ENCODE measurements at places on chromosomes 11 and 22.

- no peak for DNase-seq
Measured at GRCh38 chr11:31768749-31769640, 42.1 kb downstream of the PAX6 start.

GRCh38 chr11:71204748-71205664 is 47.4 kb downstream of the SHANK2 start:
- no peak for DNase-seq

DNA sequence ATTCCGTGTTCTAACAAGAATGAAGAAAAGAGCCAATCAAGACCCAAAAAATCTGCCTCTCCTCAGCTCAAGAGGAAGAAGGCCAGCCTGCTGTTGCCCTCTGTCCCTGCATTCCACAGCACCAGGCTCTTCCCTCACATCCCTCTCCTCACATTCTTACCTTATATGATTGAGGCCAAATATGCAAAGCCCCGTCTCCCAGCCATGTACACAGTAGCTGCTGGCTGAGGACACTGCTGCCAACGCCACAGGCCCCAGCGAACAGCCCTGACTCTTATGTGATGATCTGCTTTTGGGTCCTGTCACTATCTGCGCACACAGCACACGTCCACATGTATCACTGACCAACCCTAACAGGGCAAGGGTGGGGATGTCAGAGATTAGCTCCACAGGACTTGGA is 60.2 kb downstream of the MICAL3 start:
- DNase-seq = no peak

DNA sequence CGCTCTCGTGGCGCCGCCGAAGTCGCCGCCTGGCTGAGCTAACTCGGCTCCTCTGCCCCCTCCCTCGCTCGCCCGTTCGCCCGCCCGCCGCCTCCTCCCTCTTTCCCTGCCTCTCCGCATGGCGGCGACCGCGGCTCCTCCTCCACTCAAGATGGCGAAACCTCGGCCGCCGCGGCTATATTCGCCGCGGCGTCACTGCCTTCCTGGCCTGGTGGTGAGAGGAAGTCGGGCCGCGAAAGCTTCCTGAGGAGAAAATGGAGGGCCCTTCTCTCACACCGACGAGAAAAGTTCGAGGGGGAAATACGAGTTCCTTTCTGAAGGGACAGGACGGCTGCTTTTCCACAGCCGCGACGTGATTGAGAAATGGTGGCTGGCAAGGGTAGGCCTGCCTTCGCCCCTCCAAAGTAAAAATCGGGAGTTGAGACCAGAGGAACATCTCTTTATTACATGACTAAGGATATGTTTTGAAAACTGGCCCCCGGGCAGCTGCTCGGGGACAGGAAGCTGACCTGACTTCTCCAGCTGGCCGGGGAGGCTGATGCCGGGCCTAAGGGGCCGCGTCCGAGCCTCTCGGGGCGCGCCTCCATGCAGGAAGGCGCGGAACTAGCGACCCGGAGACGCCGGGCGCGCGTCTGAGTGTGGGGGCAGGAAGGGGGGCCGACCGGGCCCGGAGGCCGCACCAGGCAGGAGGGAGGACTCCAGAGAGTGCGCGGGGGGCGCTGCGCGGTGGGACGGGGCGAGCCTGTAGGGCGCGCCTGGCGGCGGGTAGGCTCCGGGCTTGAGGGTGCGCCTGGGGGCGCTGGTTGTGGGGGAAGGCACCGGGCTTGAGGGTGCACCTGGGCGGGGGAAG is at the start of gene DDX6:
Gene DDX6 (minus strand): TSS at position 54 of the 850 bp plus-strand sequence. CDS start 4,913 bp downstream, outside the sequence.
- DNase-seq = peak; percentile 92

DNA sequence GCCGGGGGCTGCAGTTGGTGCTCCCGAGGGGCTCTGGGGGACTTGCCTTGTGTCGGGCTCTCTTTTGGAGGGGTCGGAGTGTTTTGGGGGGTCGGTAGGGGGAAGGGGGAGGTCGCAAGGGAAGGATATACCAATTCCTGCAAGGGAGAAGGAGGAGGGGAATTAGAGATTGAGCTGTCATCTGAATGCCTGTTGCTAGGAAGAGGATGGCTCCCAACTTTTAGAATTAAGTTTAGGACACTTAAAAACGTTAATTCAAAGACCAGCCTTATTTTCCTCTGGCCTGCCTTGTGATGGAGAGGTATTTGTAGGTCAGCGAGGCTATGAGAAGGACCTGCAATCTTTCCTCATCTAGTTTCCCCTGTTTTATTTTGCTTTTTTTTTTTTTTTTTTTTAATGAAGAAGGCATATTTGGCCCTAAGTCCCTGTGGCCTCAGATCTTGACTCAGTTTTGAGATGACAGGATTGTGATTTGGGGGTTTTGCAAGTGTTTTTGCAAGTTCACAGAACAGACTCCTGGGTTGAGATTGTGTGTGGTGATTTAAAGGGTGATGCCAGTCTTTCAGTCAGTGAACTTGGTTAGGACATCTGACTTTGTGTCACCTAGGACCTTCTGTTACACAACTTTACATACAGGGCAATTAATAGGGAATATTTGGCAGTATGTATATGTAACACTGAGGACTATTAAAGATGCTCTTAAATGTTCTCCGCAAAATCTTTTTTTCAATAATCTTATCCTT is 672 bp downstream of the TMEM135 start:
- no peak for DNase-seq

DNA sequence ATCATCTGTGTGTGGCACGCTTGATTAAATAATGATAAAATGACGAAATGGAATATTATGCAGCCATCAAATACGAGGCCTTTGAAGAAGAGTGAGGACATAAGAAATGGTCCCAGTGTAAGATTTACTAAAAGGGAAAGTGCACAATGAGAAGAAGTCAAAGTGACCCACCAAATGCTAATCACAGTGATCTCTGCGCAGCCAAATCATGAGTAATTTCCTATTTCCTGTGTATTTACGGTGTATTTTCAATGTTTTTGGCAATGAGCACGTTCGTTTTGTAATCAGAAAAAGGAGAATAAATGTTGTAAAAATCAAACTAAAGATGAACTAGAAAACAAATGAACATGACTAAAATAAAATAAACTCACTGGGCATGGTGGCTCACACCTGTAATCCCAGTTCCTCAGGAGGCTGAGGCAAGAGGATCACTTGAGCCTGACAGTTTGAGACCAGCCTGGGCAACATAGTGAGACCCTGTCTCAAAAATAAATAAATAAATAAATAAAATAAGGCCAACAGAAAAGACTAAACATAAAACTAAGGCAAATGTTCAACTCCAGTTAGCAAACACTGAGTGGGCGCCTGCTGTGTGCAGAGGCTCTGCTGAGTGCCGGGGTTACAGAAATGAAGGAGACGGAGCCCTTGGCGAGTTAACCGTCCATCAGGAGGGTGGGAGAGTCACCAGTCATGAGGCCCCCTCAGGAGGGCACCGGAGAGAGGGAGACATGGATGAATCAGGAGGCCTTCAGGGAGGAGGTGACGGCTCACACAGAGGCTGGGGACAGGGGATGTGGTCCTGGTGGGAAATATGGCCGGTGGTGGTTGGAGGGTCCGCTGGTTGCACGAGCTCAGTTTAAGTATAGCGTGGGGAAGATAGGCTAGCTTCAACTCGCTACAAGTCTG is 26.0 kb upstream of the CBX7 start:
- DNase-seq = no peak

- DNase-seq = no peak
Measured at GRCh38 chr11:115085461-115086210, 407.3 kb downstream of the NXPE2 start.

DNA sequence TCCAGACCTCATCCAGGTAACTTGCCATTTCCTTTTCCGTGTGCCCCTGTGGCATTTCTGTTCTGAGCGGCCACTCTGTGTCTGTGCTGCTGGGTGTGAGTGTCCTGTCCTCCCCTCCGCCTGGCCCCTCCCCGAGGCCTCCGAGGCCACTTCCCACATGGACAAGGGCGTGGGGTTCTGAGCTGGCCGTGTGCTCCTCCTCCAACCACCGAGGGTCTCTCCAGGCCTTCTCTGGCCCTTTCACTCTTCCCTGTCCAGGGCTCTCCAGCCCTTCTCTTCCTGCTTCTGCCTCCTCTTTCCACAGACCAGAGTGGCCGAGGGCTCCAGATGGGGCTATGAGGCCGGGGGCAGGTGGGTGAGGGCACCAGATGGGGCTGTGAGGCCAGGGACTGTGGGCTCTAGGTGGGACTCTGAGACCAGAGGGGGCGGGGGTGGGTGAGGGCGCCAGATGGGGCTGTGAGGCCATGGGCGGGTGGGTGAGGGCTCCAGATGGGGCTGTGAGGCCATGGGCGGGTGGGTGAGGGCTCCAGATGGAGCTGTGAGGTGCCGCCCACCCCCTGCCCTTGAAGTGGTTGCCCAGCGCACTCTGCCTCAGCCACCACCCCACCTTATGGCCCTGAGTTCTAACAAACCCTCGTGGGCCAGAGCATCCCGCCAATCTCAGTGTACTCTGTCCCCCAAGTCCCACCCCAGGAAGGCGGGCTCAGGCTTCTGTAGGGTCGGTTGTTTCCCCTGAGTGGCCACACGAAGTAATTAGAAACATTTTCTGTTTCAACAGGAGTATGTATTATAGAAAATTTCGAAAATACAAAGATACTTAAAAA is 24.1 kb downstream of the PTDSS2 start:
- no peak for DNase-seq

- no peak for DNase-seq
Measured at GRCh38 chr11:71204294-71204693, 48.1 kb downstream of the SHANK2 start.

DNA sequence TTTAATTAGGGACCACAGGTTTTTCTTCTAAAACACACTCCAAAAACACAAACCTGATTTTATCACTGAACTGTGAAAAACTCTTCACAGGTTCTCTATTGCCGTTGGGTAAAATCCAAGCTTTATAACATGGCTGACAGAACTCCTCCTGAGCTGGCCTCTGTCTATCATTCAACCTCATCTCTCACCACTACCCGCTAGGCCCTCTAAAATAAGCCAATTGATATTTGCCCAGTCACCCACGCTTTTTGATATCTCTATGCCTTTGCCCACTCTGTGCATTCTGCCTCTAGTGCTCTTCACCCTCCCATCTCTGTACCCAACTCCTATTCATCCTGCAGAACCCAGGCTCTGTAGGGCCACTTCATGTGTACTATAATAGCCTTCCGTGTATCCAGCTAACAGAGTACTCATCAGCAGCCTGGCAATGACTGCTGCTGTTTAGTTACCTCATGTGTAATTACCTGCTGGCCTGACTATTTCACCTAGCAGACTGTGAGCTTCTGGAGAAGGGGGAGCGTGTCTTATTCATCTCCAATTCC is 1.1 kb upstream of the CNGA4 start:
- DNase-seq = no peak

DNA sequence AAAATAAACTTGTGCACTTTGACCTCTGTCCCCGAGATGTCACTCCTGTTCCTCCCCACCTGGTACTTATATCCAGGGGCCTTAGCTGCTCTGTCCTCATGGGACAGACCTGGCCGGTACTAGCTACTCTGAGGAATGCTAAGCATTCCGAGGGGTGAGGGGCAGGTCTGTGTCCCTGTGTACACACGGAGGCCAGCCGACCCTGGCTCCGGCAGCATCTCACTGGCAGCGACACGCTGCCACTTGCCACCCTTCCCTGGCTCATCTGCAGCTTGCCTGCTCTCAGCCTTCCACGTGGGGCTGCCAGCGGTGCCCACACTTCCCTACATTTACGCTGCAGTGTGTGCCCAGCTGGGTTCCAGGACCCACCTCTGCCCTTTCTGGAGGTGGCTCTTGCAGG is 21.6 kb upstream of the TEF start:
- no peak for DNase-seq

DNA sequence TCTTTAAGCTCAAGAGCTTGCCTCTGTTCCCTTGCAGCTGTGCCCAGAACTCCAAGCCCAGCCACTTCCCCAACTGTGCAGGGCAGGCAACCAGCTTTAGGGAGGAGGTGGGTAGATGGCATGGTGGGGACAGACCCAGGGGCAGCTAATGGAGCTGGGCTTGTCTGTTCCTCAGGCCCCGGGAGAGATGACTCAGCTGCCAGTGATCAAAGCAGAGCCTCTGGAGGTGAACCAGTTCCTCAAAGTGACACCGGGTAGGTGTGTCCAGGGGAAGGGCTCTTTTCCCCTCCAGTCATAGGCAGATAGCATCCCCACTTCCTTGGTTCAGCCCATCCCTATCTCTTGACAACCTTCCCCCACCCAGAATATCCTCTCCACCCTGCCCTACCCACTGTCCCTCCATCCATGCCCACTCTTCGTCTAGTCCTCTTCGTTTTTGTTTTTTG is 32.4 kb downstream of the CREB3L1 start:
- DNase-seq = no peak

GRCh38 chr11:76854709-76855108 is 6.0 kb upstream of the ACER3 start:
- DNase-seq = no peak

DNA sequence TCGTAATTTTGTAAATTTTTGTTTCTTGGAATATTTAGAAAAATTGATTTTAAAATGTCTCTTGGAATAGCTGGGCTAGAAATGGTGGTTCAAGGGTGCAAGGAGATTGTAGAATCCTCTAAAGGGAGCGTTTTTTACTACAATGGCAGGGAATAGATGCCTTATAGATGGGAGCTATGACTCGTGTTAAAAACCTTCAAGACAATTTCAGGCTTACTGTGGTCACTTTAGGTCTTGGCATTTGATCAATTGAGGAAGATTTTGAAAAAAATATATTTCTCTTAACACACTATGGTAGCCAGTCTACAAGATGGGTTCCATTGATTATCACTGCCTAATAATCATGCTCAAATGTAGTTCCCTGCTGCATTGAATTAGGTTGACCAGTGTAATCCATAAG is 25.0 kb downstream of the METTL15 start:
- no peak for DNase-seq

DNA sequence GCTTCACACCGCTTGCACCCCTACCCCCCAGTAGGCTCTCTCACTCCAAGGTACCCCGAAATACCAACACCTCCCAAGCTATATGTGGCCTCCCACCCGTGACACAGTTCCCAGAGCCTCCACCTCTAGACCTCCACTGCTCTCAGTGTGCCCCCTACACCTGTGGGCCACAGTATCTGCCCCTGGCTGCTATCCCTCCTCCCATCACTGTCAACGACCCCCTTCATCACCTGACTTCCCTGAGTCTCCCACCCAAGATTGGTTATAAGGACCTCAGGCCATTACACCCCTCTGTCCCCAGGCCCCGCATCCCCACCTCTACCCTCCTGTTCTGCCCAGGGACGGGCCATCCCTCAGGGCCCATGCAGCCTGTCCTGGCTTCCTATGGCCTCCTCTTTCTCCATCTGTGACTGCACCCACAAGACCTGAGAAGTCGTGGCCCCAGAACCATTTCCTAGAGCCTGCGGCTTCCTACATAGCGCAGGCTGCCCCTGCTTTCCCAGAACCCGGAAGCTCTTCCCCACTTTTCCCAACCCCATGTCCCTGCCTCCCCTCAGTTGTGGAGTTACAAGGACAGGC is 734 bp downstream of the ACR start:
- no peak for DNase-seq

GRCh38 chr11:77438487-77438886 is 35.4 kb downstream of the PAK1 start:
- no peak for DNase-seq

GRCh38 chr11:130209128-130209932 is 49.7 kb downstream of the ST14 start:
- peak; percentile 7 for DNase-seq

GRCh38 chr11:67372321-67372992 is 941 bp downstream of the CLCF1 start:
- no peak for DNase-seq
